Adipocyte (in vitro differentiated cells): ENCODE measurements at places on chromosomes 7 and 10.

DNA sequence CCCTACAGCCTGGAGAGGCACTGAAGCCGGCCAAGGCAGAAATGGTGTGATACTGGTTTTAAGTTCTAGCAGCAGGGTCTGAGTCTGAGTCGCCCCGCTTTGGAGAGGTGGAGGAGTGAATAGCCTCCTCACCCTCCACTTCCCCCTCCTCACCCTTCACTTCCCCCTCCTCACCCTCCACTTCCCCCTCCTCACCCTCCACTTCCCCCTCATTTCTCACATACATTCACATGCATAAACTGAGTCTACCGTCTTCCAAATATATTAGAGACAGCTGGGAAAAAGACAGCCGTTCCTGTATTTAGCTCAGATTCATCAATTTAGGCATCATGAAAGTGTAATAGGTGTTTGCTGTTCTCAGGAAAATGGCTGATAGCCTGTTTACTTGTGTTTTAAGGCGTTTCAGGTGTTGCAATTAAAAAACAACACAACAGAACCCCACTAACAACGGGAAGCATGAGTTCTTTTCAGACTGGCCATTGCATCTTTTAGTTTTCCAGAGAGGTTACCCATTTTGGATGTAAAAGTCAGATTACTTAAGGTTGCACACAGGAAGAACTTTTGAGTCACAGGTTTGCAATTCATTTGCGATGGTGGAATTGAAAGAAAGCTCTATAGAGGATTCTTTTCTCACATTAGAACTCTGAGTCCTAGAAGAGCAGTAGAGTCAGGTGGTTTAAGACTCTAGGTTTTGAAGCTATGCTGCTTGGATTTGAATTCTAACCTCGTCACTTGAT is 861 bp downstream of the NRBF2 start:
- DNase-seq: peak; percentile 56

DNA sequence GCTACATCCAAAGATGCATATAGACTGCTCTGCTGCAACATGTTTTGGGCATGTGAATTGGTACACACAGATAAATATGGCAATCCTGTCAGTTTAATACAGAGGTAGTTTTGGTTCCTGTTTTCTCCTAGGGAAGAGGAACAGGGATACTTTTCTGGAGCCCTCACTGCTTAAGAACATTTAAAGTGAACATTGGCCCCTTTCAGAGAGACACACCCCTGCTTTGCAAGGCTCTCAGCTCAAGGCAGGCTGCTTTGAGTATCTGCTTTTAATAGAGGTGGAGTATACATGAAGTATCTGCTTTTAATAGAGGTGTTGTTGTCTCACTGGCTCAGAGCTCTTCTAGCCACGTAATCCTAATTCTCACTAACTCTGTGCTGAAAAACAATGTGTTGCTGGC is 38.9 kb downstream of the CYP51A1 start:
- no peak for DNase-seq

GRCh38 chr7:143374561-143374960 is 6.6 kb upstream of the ZYX start:
- no peak for DNase-seq

DNA sequence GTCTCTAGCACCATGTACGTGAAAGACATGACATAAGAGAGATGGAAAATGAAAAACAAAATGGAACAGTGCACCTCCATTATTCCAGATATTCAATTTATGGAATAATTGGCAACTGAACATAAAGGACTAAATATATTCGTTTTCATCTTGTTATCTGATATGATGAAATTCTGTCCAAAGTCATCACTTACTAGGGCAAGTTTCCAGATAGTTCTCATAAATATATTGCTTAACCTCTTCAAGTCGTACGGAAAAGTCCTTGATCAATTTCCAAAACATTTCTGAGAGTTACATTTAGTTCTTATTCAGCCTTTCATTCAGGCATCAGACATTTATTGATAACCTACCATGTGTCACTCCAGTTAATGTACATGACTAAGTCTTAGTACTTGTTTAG is 185.2 kb downstream of the HGF start:
- DNase-seq: no peak

GRCh38 chr7:30379131-30379530 is 94.7 kb downstream of the ZNRF2 start:
- no peak for DNase-seq

DNA sequence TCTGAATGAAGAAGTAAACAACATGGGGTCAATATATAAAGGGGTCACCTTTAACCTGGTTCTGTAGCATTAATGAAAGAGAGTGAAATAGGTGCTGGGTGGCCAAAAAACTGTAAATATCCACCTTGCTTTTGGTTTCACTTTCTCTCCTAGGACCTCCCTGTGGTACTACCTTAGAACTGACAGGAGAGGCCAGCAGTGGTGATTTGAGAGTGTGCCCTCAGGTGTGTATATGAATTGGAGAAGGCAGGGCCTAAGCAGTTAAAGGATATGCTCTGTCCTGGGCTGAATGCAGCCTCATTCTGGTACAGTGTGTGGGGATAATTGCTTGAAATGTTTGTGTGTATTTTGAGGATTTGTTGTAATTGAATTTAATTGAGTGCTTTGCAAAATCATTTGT is 62.0 kb downstream of the BBS9 start:
- no peak for DNase-seq

- DNase-seq: no peak
These were observed 65.8 kb downstream of the ARID5B start for GRCh38 chr10:61967298-61967697.

DNA sequence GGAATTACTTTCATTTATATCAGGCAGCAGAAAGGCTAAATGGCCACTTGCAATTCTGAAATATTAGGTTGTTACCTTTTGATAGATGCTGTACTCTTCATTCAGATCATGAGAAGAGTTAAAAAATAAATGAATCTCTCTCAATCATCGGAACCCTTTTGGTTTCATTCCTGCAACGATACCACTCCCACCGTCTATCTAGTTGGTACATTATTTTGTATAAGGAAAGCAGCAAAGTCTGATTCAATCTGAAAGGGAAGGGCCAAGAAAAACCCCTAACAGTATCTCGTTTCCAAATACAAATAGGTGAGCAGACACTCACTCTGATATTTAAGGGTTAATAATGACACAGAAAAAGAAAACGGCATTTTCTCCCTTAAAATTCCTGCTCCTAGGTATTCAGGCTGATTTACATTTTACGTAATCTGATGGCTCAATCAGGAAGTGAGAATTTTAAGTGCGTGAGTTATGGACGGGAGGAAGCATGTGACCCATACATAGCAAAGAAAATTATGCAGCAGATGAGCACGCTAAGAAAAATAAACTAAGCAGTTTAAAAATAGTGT is 209.4 kb upstream of the KLF14 start:
- peak; percentile 82 for DNase-seq

GRCh38 chr7:8435095-8435494 is 1.7 kb downstream of the NXPH1 start:
- DNase-seq: no peak

DNA sequence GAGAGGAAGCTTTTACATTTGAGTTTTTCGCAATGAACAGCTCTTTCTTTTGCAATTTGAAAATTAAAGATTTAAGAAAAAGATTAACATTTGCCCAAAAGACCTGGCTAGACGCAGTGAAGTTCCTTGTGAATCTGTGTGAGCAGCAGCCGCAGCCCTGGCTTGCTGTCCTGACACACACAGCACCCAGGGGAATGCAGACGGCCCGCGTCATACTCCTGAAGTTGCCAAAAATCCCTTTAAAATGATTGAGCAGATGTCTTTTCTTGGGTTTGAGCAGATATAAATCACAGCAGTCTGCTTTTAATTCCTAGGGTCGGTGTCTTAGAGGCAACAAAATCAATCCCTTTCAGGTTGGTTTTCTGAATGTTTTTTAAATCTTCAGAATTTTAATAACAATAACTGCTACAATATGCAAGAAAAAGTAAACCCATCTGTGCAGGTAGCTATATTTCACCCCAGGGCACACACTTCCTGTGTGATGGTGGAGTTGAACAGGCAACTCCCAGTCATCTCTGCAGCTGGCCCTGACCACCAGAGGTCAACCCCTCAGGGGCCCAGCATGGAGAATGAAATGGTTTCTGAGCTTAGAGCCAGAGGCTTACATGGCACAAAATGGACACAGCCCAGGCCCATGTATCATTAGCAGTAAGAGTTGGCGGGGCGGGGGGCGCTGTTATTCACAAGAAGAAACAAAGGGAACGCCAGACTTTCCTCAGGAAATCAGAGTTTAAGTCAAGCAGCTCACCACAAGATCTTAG is 32.2 kb upstream of the TRIL start:
- DNase-seq: peak; percentile 7

- peak; percentile 31 for DNase-seq
These were observed 19.4 kb downstream of the COPG2 start for GRCh38 chr7:130649004-130649790.

DNA sequence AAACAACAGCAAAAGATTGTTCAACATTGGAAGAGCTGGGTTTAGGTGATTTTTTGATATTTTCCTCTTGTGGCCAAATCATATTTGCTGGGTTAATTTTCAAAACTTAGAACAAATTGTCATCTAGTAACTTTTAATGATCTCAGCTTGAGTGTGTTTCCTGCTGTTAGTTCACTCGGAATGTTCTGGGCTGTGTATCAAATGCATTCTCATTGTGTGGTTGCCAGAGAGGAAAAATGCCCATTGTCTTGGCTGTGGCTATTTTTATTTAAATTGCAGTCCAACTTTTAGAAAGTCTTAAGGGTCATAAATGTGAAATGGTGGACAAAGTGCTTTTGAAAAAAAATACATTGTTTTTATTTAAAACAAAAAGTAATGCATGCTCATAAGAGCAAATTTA is 542.0 kb downstream of the TNS3 start:
- peak; percentile 64 for DNase-seq

GRCh38 chr7:104894314-104894713 is 119.7 kb upstream of the KMT2E start:
- no peak for DNase-seq

DNA sequence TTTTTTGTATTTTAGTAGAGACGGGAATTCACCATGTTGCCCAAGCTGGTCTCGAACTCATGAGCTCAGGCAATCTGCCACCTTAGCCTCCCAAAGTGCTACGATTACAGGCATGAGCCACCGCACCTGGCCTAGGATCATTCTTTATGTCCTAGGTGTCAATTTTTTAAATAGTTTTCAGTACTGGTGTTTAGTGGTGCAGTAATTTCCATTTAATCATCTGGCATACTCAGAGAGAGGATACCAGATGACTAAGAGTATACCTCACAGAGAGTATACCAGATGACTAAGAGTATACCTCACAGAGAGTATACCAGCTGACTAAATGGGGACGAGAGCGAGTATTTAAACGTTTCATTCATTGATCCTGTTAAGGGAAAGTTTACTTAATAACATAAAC is 37.3 kb upstream of the TMEM248 start:
- DNase-seq: no peak

GRCh38 chr10:132232981-132233380 is 46.2 kb downstream of the DPYSL4 start:
- DNase-seq: no peak

- DNase-seq: peak; percentile 86
These were observed 3.1 kb downstream of the PALS2 start for GRCh38 chr7:24576171-24577025.

GRCh38 chr10:123142701-123143161 is 5.2 kb upstream of the HMX2 start:
- DNase-seq: no peak

DNA sequence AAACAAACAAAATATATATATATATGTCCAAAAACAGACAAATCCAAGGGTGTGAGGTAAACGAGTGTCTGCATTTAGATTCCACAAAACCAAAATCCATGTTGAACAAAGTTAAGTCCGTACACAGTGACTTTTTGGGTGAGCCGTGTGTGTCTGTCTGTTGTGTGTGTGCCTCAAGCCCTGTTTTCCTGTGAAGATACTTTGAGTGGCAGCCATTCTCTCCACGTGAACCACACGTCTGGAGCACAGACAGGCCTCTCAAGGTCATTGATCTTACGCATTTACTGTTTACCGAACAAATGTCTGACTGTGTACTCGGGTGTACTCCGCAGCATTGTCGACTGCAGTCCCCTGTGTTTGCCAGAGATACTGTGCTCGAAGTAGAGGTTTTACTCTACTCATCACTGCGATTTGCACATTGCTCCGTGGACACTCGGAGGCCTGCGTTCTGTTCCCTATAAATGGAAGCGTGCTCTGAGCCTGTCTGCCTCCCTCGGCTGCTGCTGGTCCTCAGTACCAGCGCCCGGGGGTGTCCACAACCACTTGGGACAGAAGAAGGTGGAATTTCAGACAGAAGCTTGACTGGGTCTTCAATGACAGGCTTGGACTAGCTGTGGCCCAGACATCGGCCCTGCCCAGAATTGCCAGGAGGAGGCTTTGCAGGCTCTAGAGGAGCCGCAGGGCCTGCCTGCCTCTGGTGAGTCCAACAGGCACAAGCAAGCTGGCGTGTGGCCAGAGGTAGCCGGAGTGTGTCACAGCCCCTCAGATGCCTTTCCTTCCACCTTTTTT is 22.1 kb downstream of the CYP17A1 start:
- no peak for DNase-seq

GRCh38 chr7:155057076-155057475 is 13.0 kb upstream of the HTR5A start:
- no peak for DNase-seq
